IMR-90 (cell line): ENCODE measurements at places on chromosomes 6 and 20. TPM values are rescaled to one million over a fixed set of nuclear protein-coding genes. Genes with fewer than 3 reads are reported as not detected.

The BPIFA1 gene
- not detected in 2 replicates for total RNA-seq

The LY86 gene
- total RNA-seq = not detected in 2 replicates

The SLC17A4 gene
- not detected in 2 replicates for total RNA-seq

The BMP5 gene
- under 0.01 TPM in 2 replicates for total RNA-seq

The TNFRSF6B gene
- 1.1 and 1.3 TPM in 2 replicates for total RNA-seq

The AFG1L gene
- 2.0 and 2.8 TPM in 2 replicates for total RNA-seq

The LKAAEAR1 gene
- total RNA-seq = not detected in 2 replicates

The EYA2 gene
- total RNA-seq = 2.3 and 2.5 TPM in 2 replicates

The CD109 gene
- 5.0 and 7.2 TPM in 2 replicates for total RNA-seq

The KIFC1 gene
- 33.9 and 35.3 TPM in 2 replicates for total RNA-seq

The ENPP5 gene
- under 0.01 TPM in 1 of 2 replicates, not detected in the other for total RNA-seq

The SEL1L2 gene
- total RNA-seq = not detected in 2 replicates

The SLCO4A1 gene
- total RNA-seq = 0.56 and 0.72 TPM in 2 replicates

The RAB44 gene
- not detected in 2 replicates for total RNA-seq

The DNAH8 gene
- total RNA-seq = under 0.01 TPM in 1 of 2 replicates, not detected in the other

The TTLL9 gene
- not detected in 2 replicates for total RNA-seq

The IL17A gene
- not detected in 2 replicates for total RNA-seq

The MOG gene
- total RNA-seq = not detected in 2 replicates

The COL21A1 gene
- not detected in 2 replicates for total RNA-seq
